ENCODE measurements at places on chromosomes 12 and 14. TPM values are rescaled to one million over a fixed set of nuclear protein-coding genes. Genes with fewer than 3 reads are reported as not detected.

DNA sequence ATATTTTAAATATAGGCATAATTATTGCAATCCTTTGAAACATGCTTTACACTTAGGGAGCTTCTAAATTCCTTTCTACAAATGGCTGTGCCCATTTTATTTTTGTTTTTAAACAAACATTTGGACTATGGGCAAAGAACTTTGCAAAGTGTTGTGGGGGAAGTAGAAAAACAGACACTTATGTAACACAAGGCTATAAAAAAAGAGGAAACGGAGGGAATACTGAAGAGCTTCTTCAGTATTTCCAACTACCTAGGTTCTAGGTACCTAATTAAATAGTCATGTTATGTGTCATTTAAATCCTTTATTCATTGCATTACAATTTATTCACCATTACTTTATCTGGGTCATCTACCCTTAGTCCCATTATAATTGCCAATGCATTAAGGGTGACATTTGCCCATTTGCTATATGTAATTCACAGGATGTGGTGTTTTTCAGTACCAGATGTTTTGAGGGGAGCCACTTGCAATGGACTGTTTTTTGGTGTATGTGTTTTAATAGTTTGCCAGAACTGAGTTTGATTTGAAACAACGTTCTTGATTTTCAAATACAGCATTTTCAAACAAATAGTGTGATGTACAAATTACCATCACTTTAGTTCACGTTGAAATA is 1.5 kb upstream of the MSRB3 start:
- no peak for DNase-seq

DNA sequence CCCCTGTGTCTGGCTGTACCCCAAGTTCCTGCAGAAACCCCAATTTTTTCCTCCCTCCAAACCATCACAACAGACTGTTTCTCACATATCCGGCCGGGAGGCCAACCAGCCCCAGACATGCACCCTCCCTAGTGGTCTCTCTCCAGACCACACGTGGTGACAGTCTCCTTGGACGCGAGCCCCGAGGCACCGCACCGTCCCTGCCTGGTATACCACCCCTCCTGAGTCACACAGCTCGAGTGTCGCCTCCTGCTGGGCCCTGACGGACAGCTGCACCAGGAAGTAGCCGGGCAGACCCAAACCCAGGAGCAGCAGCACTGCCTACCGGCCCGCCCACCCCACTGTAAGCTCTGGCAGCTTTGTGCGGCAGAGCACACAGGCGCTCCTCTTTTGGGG is 97.4 kb downstream of the RFLNA start:
- no peak for DNase-seq

DNA sequence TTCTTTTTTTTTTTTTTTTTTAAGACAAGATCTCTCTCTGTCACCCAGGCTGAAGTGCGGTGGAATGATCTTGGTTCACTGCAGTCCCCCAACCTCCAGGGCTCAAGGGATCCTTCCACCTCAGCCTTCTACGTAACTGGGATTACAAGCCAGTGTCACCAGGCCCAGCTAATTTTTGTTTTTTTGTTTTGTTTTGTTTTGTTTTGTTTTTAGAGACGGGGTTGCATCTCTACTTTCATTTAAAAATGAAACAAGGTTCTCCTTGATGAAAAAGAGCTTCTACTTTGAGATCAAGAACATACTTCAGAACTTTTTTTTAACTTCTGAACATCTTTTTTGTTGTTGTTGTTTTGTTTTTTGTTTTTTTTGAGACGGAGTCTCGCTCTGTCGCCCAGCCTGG is 121.7 kb upstream of the PRB2 start:
- DNase-seq = no peak

DNA sequence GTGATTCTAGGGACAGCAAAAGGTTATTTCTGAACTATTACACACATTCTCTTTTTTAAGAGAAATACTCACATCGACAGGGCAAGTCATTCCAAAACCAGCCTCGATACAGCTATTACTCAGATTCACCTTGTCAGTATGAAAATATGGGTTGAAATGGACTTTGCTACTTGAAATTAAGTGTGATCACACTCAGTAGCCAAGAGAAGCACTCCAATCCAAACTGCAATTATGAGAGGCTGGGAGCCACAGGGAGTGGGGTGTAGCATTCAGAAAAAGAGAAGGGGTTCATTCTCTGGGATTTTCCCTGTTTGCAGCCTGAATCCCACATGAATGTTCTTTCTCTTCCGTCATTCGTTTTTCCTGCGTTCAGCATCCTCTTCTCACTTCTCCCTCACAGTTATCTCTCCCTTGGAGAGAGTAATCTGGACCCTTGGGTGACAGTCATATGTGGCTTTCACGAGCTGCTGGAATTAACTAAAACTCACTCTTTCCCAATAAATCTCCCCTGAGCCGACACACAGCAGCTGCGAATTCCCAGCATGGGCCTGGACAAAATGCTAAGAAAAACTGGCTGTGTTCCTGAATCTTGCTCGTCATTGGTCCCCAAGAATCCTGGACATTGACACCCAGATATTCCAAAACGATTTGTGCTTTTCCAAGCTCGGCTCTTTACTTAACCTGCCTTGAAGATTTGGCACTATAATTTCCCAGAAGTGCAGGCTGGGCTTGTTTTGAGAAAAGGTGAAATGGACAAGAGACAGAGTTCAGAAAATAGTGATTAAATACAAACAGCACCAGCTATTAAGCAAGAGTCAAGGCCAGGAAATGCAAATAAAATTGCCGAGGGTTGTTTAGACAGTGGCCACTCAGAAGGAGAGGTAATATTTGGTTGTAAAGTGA is 199.5 kb upstream of the PLEKHG7 start:
- no peak for DNase-seq

- no peak for DNase-seq
These were observed 15.4 kb upstream of the SELPLG start for GRCh38 chr12:108649126-108649525.

- peak; percentile 40 for DNase-seq
These were observed 9.3 kb upstream of the SERPINA5 start for GRCh38 chr14:94571950-94572349.

DNA sequence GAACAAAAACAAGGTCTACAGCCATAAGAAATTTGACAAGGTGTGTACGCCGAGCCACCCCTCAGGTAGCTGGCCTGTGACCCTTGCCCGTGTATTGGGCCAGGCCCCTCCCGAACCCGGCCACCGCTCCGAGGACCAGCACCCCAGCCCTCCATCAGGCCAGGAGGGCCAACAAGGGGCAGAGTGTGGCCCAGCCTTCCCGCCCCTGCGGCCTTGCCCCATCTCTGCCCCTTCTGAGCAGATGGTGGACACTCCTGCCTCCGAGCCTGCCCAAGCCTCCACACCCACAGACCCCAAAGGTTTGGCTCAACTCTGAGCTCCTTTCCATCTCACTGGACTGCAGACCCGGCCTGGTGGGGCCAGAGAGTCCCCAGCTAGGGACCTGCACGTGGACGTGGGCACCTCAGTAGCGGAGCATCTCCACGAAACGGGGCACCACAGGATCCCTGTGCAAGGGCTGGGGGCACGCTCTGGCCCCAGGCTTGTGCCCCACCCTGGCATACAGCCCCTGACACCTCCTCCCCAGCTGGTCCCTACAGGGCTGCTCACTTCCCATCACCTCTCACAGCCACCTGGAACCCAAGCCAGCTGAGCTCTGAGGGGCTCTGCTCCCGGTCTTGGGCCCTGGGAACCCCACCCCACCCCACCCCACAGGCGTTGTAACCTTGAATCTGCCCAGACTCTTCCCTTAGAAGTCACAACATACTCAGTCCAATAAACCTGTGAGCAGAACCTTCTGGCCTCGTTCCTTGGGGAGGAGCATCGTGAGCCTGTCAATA is 3.3 kb downstream of the P2RX2 start:
- no peak for DNase-seq

- no peak for DNase-seq
These were observed 25.4 kb downstream of the BCL11B start for GRCh38 chr14:99246536-99247097.

DNA sequence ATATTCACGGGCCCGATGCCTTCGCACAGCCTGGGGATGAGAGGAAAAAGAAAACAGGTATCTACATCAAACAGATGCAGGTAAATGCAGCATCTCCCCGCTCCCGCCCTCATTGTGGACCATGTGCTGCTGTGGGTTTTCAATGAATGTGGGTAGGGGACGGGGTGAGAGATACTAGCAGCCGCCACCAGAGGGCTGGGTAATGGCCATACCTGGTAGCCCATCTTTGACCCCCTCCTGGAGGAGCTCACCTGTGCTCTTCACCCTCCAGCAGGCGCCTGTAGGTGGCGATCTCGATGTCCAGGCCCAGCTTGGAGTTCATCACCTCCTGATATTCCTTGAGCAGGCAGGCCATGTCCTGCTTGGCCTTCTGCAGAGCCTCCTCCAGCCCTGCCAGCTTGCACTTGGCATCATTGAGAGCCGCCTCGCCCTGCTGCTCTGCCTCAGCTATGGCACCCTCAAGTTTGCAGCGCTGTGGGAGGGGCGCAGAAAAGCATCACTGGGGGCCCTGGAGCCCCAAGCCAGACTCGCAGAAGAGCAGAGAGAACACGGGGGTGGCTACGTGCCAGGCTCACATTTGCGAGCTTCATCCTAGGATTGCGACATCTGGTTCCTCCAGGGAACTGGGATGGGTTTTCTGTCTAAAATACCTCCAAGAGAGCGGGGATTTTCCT is 10.2 kb downstream of the KRT82 start:
- DNase-seq = peak; percentile 35

GRCh38 chr14:23528555-23528954 is 23.0 kb downstream of the ZFHX2 start:
- DNase-seq = no peak

DNA sequence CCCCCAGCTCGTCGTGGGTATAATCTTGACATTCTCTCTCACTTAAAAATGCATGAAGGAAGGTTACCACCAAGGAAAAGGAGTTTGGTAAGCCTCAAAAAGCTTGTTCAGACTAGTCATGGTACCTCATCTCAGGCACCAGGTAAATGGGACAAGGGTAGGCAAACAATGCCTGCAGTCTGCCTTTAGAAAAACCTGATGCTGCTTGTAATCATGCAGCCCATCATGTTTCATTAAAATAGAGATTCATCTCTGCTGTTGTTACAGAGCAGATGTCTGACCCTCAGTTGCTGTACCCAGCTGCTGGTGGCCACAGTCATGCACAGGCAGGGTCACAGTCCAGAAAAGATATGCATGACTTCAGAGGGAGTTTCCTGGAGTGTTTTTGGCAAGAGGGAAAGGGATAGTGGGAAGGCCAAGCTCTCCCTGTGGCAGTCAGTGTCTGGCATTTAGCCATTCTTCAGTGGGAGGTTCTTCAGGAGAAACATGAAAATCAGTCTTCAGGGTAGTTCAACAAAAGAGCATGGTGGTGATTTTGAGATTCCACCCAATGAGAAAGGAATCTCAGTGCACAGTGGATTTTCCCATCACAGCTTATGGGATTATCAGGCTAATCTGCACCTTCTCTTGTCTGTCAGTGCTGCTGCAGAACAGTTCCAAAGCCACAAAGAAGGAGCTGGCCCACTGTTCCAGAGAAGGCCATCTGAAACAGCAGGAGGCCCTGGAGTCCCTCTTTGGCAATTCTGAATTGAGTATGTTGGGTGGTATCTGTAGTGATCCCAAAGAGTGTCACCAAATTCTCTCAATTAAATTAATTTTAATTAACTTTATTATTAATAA is 202.7 kb upstream of the FRMD6 start:
- peak; percentile 89 for DNase-seq

- peak; percentile 46 for DNase-seq
These were observed 19.1 kb downstream of the RPAP3 start for GRCh38 chr12:47686645-47687240.

- DNase-seq = no peak
These were observed 1030.4 kb downstream of the TMEM121 start for GRCh38 chr14:106556665-106557289.

DNA sequence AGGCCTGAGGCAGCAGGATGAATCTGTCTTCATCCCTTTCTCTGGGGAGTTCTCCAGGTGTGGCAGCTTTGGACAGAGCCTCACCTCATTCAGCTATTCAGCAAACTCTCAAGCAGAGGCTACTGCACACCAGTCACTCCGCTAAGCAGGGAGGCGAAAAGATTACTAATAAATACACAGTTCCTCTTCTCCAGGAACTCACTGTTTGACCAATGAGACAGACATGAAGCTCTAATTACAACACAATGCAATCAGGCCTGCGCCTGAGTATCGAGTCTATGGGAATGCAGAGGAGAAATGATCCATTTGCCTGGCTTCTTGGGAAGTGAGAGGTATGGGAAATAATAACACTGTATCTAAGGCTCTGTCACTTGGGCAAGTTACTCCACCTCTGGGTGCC is 178.1 kb downstream of the CRADD start:
- DNase-seq = no peak

DNA sequence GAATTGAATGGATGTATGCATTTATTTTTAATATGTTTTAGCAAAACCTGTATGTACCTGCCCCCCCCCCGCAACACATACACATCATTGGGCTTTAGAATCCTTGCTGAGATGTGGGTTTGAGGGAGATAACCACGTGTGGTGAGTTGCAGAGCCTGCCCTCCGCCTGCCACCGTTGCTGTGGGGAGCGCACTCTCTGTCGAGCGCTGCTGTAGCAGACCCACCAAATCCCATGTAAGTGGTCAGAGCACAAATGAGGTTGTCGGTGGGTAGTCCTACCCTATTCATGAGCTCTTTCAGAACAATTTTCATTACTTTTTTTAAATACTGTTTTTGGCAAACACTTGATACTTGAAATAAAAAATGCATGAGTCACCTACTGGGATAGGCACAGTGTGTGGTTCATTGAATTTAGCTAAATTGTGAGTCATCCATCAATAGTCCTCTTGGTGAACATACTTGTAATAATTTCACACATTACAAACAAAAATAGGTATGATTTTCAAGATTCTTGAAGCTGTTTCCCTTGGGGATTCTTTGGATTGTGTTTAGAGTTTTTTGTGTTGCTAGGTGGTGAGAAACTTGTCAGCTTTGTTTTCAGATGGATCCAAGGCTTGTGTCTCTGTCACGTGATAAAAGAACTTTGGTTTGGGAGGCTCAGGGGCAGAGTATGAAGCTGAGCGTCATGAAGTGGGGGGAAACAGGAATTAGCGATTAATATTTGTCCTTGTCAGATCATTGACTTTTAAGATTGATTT is 107.6 kb downstream of the PTCSC3 start:
- peak; percentile 85 for DNase-seq

DNA sequence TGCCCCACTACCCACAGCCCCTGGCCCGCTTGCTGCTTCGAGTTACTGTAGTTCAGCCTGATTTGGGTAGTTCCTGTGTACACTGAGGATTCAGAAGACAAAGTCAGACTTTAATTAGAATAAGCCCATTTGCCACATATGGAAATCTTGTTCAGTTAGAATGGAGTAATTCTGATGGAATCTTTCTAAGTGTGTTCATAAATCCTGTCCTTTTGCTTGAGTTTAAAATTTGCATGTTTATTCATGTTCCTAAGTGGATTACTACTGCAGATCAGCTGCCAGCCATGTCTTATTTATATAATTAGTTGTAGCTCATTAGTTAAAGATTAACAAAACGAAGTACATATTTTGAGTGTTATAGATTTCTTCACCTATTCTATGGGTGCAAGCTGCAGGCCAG is 504.5 kb downstream of the PCNX1 start:
- peak; percentile 20 for DNase-seq

GRCh38 chr12:28582672-28583376 is 392.6 kb downstream of the CCDC91 start:
- DNase-seq = no peak

- DNase-seq = no peak
These were observed 1.7 kb downstream of the TIGAR start for GRCh38 chr12:4322726-4323125.

LRP1-AS gene
- not detected for total RNA-seq

TMED8 gene
- total RNA-seq = 8.2 TPM

ADCY6 gene
- 13.4 TPM for total RNA-seq

SERPINA6 gene
- total RNA-seq = not detected

OR6C2 gene
- total RNA-seq = not detected

SMCO2 gene
- total RNA-seq = 1.8 TPM

PIANP gene
- not detected for total RNA-seq

NTS gene
- not detected for total RNA-seq

IKBIP gene
- total RNA-seq = 4.2 TPM

Measured in bronchial epithelial cell (primary cell).